ENCODE measurements at places on chromosomes 12 and 14. TPM values are rescaled to one million over a fixed set of nuclear protein-coding genes. Genes with fewer than 3 reads are reported as not detected.

CLEC14A gene
- 10.0 TPM for polyA plus RNA-seq

DNA sequence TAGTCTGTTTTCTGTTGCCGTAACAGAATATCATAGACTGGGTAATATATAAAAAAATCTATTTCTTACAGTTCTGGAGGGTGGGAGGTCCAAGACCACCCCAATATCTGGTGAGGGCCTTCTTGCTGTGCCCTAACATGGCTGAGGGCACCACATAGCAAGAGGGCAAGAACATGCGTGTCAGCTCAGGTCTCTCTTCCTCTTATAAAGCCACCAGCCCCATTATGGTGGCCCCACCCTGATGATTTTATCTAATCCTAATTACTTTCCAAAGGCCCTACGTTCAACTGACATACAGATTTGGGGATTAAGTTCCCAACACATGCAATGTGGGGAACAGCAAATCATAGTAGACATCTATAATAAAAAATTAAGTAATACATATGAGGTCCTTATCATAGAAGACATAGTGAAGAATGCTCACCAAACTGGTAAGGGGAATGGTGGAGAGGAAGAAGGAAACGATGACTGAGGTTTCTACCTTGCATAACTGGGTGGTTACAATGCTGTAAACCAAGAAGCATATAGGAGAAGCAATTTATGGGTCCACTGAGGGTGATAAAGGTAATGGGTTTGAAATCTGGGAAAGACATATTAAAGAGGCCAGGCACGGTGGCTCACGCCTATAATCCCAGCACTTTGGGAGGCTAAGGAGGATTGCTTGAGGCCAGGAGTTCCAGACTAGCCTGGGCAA lies 27.0 kb downstream of the BTBD7 start:
- no peak overlapping the region for H3K4me3 ChIP-seq
- H3K27ac ChIP-seq: no peak overlapping the region
- peaks cover 13% of the 10 kb centered on the region for H3K4me1 ChIP-seq
- no peaks in the 10 kb centered on the region for H3K27me3 ChIP-seq

SERPINA10 gene
- polyA plus RNA-seq: not detected

FCF1 gene
- polyA plus RNA-seq: 16.7 TPM

DNA sequence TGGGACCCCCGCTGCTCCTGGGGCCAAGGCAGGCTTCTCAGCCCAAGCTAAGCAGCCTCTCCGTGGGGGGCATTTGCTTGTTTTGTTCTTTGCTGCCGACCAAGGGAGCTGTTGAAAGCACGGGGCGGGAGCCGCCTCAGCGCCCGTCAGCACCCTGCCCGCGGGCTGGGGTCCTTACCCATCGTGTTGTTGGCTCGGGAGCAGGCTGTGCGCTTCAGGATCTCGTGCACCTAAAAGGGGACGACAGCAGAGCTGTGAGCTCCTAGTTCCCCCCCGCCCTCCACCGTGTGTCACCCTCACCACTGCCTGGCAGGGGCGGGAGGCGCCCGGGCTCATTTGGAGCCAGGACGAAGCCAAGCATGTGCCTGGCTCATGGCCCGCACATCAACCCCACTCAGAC lies 117.5 kb downstream of the ANO2 start:
- H3K27ac ChIP-seq: no peak overlapping the region
- no peaks in the 10 kb centered on the region for H3K36me3 ChIP-seq
- H3K4me1 ChIP-seq: no peaks in the 10 kb centered on the region
- H3K4me3 ChIP-seq: no peak overlapping the region
- H3K27me3 ChIP-seq: no peaks in the 10 kb centered on the region

Measured in spleen (tissue), 13 donors.